ENCODE measurements at places on chromosomes 13 and 19.

DNA sequence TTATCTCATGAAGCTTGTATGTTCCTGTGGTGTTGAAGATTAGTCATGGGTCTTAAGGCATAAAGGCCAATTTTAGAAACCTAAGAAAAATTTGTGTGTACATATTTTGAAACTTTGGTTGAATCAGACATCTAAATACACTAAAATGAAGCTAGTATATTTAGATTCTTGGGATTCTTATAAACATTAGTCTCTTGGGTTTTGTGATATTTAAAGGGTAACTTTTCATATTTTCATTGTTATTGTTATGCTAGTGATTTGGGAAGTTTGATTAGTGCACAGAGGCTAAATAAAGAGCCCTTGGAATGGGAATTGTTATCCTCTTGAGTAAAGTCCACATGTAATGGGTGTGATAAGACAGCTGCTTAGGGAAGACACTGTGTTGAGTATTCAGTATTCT, 24.5 kb downstream of the UBA2 start:
- DNase-seq = no peak

DNA sequence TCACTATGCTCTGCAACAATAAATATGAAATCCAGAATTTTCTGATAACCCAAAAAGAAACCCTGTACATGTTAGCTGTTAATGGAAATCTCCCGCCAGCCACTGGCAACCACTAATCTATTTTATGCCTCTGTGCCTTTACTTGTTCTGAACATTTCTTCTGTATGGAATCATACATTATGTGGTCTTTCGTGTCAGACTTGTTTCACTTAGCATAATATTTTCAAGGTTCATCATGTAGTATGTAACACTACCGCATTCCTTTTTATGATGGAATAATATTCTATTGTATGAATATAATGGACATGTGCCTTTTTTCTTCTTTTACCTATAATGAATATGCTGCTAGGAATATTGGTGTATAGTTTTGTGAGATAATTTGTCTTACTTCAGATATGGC, 1123.3 kb downstream of the EFNB2 start:
- no peak for DNase-seq

- DNase-seq = no peak
Observed at GRCh38 chr13:33033986-33034385, 17.8 kb downstream of the KL start.

GRCh38 chr19:12199757-12200419, 37.0 kb downstream of the ZNF136 start:
- DNase-seq = no peak

GRCh38 chr13:26941345-26942174, 181.0 kb upstream of the GPR12 start:
- no peak for DNase-seq

- DNase-seq = no peak
Observed at GRCh38 chr13:107370015-107370785, 802.3 kb upstream of the ARGLU1 start.

DNA sequence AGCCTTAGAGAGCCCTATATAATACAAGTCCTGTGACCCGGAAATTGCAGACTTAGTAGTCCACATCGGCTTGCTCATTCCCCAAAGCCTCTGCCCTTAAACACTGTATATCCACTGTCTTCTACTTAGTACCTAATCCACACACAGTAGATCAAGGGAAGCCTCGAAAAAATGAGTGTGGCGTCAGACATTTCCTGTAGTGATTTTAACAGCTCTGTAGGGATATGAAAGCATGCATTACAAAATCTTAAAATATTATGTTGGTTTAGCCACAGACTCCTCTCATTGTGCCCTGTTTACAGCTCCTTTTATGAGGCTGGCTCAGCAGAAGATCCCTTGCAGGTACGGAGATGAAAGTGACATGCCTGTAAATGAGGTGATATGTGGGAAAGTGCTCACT, 416.3 kb downstream of the LIG4 start:
- DNase-seq = no peak

DNA sequence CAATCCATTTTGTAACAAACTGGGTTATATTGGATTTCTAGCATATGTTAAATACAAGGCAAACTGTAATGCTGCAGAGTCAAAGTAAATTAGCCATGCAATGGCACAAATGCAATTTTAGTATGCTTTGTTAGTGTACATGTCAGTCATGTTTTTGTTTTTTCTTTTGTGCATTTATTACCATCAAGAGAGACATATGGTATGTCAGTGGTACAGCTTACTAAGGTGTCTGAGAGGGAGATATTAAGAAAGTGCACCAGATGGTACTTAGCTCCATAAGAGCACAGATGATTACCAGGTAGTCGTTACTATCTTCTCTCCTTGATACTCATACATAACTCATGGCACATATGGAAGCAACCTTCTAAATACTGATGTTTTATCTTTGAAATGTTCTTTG, 550.3 kb downstream of the GPC5 start:
- no peak for DNase-seq

DNA sequence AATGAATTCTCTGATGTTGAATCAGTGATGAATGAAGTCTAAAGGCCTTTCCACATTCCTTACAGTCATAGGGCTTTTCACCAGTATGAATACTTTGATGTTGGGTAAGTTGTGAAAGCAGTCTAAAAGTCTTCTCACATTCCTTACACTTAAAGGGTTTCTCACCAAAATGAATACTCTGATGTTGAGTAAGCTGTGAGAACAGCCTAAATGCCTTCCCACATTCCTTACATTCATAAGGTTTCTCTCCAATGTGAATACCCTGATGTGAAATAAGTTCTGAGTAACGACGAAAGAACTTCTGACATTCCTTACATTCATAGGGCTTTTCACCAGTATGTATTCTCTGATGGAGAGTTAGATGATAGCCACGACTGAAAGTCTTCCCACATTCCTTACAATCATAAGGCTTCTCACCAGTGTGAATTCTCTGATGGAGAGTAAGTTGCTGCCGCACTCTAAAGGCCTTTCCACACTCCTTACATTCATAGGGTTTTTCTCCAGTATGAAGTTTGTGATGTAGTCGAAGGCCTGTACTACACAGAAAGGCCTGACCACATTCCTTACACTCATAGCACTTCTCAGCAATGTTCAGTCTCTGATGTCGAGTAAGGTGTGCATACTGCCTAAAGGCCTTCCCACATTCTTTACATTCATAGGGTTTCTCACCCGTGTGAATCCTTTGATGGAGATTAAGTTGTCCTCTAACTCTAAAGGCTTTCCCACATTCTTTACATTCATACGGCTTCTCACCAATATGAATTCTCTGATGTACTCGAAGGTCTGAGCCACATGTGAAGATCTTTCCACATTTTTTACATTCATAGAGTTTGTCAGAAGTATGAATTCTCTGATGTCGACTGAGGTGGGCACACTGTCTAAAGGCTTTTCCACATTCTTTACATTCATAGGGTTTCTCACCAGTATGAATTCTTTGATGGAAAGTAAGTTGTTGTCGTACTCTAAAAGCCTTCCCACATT, 19.9 kb downstream of the ZFP30 start:
- DNase-seq = no peak

DNA sequence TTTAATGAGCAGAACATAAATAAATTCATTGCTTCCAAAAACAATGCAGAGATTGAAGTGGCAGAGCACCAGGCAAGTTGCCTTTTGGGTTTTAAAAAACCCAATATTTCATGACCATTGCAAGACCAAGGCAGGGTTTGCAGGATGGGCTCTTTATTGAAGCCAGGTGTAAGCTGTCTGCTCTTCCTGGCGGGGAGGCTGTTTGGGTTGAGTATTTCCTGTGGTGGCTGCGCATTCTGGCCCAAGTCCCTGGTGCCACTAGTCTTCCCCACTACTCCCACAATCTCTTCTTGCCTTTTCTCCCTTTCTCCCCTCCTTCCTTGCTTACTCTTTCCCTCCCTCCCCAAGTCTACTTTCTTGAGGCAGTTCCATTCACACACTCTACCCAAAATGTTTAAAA, 116.4 kb downstream of the AKAP11 start:
- no peak for DNase-seq

GRCh38 chr19:14561847-14562351, 10.0 kb downstream of the NDUFB7 start:
- DNase-seq = no peak

Data from activated CD4-positive, alpha-beta T cell treated with anti-CD3 and anti-CD28 coated beads, Interleukin-2, amount 50 U/mL, for 4 hours (primary cell).